H54 (cell line): ENCODE measurements at places on chromosomes 4 and X.

GRCh38 chr4:94332983-94333590 is 9.5 kb downstream of the HPGDS start:
- no peak for DNase-seq

GRCh38 chrX:8242431-8243020 is 71.5 kb upstream of the VCX2 start:
- DNase-seq: no peak

DNA sequence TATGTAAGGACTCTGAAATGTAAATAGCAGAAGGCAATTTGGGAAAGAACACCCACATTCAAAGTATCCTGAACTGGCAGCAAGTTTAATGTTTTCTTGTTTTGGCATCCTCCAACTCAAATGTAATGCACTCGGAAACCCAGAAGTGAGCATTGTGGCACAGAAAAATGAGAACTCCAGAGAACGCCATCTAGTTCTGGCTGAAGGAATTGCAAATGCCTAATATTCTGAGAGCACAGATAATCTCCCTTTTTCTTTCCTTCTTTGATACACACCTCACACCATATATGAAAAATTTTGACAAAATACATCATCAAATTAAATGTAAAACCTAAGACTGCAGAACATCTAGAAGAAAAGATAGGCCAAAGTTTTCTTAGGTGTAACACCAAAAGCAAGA is 52.1 kb downstream of the PWWP3B start:
- DNase-seq: no peak

DNA sequence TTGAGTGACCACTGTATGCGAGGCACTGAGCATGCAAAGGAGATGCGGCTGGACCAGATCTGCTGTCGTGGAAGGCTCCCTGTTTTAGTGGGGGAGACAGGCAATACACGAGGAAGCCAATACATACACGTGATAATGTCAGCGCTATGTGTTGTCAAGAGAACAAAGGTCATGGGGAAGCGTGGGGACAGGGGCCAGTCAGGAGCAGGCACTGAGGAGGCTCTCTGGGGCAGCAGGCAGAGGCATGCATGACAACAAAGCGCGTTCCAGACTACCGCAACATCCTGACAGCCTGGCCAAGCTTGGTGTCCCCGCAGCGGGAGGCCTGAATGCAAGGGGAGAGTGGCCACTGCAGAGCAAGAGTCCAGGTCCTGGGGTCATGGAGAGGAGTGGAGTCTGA is 61.9 kb downstream of the DCTD start:
- DNase-seq: no peak

DNA sequence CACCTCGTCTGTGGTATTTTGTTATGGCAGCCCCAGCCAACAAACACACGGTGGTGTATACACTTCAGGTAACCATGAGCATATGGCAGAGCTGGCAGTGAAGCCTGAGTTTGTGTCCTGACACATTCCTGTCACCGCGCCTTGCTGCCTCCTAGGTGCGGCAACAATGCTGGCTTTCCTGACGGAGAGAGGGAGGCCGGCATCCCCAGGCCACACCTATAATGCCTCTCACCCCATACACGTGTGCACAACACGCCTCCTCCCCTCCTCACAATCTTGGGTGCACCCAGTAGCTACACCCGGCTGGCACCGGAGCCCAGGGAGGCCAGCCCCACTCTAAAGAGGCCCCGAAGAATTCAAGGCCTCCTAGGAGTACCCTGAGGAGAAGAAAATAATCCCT is 158.5 kb downstream of the NSUN7 start:
- DNase-seq: no peak

GRCh38 chr4:8144359-8144758 is 14.3 kb downstream of the ABLIM2 start:
- DNase-seq: no peak

- no peak for DNase-seq
Observed at GRCh38 chr4:39480902-39481695, 22.2 kb downstream of the LIAS start.

GRCh38 chrX:56233682-56234081 is 1.5 kb downstream of the KLF8 start:
- DNase-seq: no peak

GRCh38 chr4:94897023-94897422 is 139.3 kb downstream of the BMPR1B start:
- no peak for DNase-seq

DNA sequence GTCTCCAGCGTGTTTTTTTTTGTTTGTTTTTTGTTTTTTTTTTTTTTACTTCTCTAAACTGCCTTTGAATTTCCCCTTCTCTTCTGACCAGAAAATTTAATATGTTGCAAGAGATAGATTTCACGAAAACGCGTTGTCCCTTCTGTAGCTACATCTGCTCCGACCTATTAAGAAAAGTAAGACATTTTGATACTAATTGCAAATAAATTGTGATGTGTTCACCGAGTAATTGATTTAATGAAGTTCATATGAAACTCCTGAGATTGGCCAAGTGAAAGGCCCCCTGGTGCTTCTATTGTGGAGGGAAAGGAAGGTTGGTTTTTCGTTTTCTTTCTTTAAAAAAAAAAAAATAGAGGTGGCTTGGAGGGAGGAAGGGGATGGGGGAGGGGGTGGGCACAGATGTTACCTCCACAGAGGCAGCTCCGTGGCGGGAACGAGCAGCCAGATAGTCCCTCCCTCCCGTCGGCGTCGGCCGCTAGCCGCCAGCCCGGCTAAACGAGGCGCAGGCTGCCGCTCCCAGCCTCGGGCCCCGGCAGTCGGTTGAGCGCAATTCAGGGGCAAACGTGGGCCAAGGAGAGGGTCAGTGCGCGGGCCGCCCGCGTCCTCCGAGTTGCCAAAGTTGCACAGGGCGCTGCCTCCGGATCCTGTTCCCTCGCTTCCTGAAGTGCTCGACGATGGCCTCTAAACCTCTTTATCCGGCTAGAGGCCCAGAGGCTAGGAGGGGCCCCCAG is 139.1 kb upstream of the ZIC3 start:
- DNase-seq: no peak
